Breast epithelium (tissue), 4 donors: ENCODE measurements at places on chromosomes 2 and 18.

- no peak for DNase-seq
These were observed 156.4 kb downstream of the CCBE1 start for GRCh38 chr18:59540780-59541179.

GRCh38 chr2:27735263-27735904 is 36.1 kb upstream of the MRPL33 start:
- peak; percentile 79 for DNase-seq

DNA sequence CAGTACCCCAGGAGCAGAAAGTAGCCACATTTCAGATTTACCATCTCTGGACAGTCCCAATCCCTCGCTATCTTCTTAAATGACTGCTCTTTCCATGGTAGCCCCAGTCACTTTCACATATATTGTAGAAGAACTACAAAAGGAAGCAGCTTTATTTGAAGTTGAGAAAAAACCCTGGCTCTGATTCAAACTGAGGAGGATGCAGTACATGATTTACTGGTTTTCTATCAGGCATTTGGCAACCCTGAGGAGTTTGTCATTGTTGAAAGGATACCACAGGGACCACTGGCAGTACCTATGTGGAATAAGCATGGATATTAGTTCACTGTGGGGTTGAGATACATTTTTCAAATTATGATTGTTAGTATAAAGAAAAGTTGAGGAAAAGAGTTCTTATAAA is 640.9 kb upstream of the SETBP1 start:
- no peak for DNase-seq

DNA sequence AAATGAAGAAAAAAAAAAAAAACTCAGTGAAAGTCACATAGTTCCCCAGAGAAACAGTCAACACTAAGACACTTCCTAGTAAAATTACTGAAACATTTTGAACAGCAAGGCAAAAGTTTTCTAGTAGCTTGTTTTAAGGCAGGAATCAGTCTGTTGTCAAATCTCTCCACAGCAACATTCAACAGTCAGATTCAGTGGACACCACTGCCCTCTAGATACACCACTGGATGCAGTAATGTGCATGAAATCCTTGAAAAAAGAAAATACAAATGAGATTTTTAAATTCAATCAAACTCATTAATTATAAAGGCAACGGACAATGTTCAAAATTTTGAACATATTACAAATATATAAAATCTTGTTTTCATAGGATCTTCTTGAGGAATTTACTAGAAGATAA is 46.4 kb downstream of the GRB14 start:
- no peak for DNase-seq

GRCh38 chr18:28541276-28541930 is 364.5 kb upstream of the CDH2 start:
- peak; percentile 17 for DNase-seq
